Naive thymus-derived CD4-positive, alpha-beta T cell (primary cell): ENCODE measurements at places on chromosomes 11 and 22. TPM values are rescaled to one million over a fixed set of nuclear protein-coding genes. Genes with fewer than 3 reads are reported as not detected.

GRCh38 chr11:132848336-132848735, 684.0 kb downstream of the OPCML start:
- DNase-seq, result no peak

DNA sequence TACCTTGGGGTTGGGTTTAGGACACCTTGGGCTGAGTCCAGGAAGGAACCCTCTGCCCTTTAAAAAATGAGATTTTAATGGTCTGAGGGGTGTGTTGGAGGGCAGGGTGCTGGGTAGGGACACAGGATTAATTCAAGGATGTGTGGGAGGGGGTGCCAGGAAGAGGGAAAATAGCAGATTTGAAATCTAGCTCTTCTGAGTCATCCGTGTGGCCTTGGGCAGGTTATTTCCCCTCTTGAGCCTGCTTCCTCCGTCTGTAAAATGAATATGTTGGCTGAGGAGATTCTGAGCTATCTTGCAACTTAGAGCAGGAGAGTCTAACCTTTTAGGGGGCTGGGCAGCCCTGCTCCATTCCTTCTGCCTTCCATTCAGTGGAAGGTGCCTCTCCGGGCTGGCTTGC, 3.0 kb downstream of the TSPAN18 start:
- no peak for DNase-seq

DNA sequence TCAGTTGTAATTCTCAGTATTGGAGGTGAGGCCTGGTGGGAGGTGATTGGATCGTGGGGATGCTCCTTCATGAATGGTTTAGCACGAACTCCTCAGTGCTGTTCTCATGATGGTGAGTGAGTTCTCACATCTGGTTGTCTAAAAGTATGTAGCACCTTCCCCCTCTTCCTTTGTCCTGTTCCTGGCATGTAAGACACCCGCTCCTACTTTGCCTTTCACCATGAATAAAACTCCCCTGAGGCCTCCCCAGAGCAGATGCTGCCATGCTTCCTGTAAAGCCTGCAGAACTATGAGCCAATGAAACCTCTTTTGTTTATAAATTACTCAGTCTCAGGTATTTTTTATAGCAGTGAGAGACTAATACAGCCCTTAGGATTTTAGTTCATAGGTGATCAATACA, 191.5 kb downstream of the MAML2 start:
- no peak for DNase-seq

DNA sequence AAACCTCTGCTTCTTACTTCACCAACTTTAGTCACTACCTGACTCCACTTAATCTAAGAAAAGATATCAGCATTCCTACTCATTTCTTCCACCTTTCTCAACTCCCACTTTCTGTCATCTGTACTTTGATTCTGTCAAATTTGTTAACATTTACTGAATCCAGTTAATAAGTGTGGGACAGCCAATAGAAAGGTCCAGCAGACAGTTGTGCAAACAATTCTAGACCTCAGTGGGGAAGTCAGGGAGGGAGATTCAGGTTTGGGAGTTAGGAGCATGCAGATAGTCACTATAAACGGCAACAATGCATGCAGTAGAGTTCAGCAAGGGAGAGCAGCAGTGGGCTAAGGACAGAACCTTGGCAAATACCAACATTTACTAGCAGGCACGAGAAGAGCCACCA, 4.1 kb downstream of the FBXO3 start:
- DNase-seq, result no peak

DNA sequence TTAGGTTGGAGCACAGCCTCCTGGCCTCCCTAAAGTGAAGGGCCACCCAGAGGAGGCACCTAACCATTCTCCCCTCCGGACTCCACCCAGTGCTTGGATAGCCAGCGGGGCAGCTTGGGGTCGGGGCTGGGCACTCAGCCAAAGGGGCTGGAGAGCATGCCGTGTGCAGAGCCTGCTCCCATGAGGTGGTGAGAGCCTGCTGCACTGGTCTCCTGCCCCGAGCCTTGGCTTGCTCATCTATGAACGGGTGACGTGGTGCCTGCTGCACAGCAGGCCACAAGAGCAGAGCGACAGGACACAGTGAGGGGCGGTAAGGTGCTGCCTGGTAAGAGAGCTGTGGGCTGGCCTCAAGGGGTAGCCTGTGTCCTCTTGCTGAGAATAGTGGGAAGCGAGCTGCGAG, 14.0 kb upstream of the CCDC188 start:
- DNase-seq, result no peak

DNA sequence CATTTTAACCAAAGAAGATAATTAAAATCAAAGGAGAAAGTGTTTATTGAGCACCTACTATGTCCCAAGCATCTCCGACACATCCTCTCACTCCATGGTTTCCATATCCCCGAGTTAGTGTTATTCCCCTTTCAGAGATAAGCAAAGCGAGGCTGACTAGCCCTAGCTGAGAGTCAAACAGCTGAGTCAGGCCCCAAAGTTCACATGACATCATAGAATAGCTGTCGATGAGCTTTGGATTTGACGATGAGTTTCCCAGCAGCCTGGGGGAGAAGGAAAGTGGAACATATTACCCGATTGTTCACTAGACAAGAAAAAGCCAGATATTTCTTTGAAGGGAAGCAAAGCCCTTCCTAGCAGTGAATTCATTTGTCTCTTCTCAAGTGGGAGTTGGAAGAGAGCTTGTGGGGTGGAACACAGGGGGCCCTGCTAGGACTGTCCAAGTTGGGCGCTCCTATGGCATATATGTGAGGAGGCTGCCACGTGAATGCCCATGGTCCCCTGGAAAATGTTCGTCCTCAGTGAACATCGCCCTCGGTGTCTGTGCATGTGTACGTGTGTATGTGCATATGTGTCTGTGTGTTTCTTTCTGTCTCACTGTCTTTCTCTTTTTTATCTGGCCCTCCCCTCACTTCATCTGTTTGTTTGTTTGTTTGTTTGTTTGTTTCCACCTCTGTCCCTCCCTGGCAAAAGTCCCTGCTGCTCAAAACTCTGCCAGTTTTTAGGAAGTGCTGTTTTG, 493 bp upstream of the CYTH4 start:
- no peak for DNase-seq

KRTAP5-2 gene
- not detected for polyA plus RNA-seq

KCNA4 gene
- polyA plus RNA-seq, result not detected
